ENCODE measurements at places on chromosomes 1 and 21.

DNA sequence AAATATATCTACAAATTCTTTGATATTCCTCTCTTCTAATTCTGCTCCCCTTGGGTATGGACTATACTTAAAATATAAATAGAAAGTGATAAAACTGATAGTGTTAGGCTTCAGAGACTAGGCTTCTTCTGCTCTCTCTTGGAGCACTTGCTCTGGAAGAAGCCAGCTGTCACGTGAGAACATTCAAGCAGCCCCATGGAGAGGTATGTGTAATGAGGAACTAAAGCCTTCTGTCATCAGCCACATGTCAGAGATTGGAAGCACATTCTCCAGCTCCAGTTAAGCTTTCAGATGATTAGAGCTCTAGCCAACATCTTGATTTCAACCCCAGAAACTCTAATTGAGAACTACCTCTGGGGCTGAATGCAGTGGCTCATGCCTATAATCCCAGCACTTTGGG, 34.3 kb downstream of the XKR8 start:
- DNase-seq: no peak

- DNase-seq: no peak
Observed at GRCh38 chr1:63713627-63714481, 60.0 kb upstream of the ROR1 start.

GRCh38 chr1:110098222-110099026, 13.8 kb upstream of the UBL4B start:
- DNase-seq: no peak

DNA sequence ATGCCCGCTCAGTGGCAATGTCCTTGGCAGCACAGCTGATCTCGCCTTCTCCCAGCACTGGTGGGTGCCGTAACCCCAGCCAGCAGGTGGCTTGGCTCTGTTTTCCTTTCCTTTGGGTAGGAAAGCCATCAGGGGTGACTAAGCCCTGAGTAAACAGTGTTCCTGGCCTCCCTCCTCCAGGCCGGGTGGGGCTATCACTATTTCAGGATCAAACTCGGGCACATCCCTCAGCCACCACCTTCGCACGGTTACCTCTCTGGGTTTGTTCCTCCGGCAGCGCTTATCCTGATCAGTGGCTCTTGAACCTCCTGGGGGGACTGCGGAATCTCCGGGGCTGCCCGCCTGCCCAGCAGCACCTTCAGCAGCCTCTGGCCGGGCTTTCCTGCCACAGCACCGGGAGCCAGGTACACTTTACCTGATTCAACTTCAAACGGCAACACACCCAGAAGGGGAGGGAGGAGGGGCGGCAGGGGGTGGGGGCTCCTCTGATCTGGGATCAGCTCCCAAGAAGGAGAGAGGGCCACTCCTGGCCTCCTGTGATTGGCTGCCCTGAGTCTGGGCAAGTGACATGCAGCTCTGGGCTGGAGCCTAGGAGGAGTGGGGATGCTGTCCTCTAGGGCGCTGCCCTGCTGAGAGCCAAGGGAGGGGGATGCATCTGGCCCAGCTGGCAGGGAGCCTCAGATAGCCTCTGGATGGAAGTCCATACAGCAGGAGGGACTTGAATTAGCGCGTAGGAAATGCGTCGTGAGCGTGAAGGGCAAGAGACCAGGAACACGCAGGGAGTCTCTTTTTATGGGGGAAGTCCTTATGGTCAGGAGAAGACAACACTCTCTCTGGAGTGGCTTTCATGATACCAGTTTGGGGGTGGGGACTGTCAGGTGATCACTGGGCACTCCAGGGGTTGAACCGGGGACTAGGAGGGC, at the start of gene ASCL5:
Gene ASCL5, minus strand, starts transcription at position 353 of the 923 bp plus-strand sequence. CDS start 11,812 bp downstream, outside the sequence.
- no peak for DNase-seq

- no peak for DNase-seq
Observed at GRCh38 chr1:208731981-208732821, 488.0 kb upstream of the PLXNA2 start.
